ENCODE measurements at places on chromosomes 6 and 20.

GRCh38 chr6:141719476-141719875 lies 413.2 kb upstream of the GJE1 start:
- no peak for DNase-seq

GRCh38 chr6:119348096-119348747 lies 1.3 kb downstream of the MAN1A1 start:
- no peak for DNase-seq

- DNase-seq, result no peak
Measured at GRCh38 chr6:13398069-13398381, 69.7 kb upstream of the TBC1D7 start.

GRCh38 chr6:3022765-3023662 lies 23.3 kb downstream of the NQO2 start:
- DNase-seq, result no peak

- DNase-seq, result peak; percentile 6
Measured at GRCh38 chr20:17504898-17505635, 26.1 kb downstream of the BFSP1 start.

DNA sequence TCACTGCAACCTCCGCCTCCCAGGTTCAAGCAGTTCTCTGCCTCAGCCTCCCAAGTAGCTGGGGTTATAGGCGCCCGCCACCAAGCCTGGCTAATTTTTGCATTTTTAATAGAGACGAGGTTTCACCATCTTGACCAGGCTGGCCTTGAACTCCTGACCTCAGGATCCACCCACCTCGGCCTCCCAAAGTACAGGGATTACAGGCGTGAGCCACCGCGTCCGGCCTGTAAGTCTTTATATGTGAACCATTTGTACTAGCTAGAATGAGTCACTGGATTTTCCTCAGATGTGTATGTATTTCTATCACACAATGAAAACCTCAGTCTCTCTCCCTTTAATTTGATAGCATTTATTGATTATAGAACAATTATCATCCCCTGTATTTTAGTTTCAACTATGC lies 34.0 kb downstream of the ITCH start:
- DNase-seq, result no peak

DNA sequence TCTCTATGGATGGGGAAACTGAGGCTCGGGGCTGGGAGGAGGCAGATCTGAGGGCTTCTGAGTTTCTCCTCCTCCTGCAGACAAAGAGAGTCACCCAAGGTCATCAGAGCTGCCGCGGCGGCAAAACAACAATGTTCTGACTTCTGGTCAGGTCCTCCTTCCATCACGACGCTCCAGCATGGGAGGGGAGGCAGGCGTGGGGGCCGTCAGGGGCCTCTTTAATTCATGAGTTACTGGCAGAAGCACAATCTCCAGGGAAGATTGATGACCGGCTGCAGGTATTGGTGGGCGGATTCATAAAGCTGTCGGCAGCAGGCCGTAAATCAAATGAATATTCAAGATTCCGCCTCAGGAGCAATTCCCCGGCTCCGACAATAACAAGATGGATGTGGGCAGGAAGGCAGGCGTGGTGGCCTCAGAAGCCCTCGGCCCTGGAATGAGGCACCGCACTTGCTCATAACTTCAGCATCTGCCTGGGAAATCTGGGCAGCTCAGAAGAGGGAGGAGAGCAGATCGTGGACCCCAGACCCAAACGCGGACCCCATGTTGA lies 19.1 kb downstream of the PCK1 start:
- no peak for DNase-seq

Measured in stimulated activated CD4-positive, alpha-beta T cell treated with anti-CD3 and anti-CD28 coated beads, Interleukin-2, amount 100 ng/mL, for 4 hours (primary cell).